ENCODE measurements at places on chromosomes 11 and 22. TPM values are rescaled to one million over a fixed set of nuclear protein-coding genes. Genes with fewer than 3 reads are reported as not detected.
A peak's percentile ranks its signal among the peaks of the same experiment; 100 is the strongest.

GRCh38 chr11:92897487-92897886, 72.0 kb upstream of the MTNR1B start:
- no peak overlapping the region for H3K27ac ChIP-seq
- no peak overlapping the region for H3K4me3 ChIP-seq
- no peaks in the 10 kb centered on the region for H3K36me3 ChIP-seq
- no peaks in the 10 kb centered on the region for H3K27me3 ChIP-seq

DNA sequence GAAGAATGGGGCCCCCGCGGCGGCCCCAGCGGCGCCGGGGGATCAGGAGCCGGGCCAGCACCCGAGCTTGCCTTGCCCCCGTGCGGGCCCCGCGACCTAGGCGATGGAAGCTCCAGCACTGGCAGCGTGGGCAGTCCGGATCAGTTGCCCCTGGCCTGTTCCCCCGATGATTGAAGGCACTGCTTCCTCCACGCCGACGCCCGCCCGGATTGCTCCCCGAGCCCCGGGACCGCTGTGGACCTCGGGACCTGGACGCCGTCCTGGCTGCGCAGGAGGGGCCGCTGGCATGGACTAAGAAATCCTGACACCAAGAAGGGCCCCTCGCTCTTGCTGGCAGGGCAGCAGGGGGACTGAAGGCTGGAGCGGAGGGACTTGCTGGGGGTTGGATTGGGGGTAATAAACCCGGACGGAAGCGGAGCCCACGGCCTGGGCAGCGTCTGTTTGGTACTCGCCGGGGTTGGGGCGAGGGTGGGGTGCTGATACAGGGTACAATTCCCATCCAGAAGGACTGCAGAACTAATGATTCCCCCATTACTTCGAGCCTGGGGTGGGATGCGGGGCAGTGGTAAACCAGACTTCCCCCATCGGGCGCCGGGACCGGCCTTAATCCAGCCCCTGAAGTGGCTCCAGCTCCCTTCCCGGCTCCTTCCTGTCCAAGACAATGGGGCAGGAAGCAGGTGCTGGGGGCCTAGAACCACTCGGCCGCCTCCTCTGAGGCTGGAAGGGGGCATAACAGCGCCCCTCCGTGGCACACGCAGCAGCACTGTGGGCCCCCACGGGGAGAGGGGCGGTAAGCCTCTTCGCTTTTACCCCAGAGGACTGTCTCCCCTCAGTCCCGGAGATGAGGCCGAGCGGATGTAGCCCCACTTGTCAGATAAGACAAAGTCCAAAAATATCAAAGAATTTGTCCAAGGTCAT, 1.0 kb downstream of the CCDC85B start:
- no peaks in the 10 kb centered on the region for H3K36me3 ChIP-seq
- H3K4me3 ChIP-seq, result peak overlapping the region; percentile 73
- H3K27ac ChIP-seq, result peak overlapping the region; percentile 96
- peaks cover 70% of the 10 kb centered on the region for H3K4me1 ChIP-seq

TRPT1 gene
- 86.0 TPM for total RNA-seq

UBE4A gene
- 46.3 TPM for total RNA-seq

- no peaks in the 10 kb centered on the region for H3K36me3 ChIP-seq
- no peak for DNase-seq
- no peak overlapping the region for H3K4me3 ChIP-seq
- no peaks in the 10 kb centered on the region for H3K27me3 ChIP-seq
- no peak overlapping the region for H3K27ac ChIP-seq
Observed at GRCh38 chr11:120908461-120909181, 115.3 kb upstream of the TBCEL start.

DNA sequence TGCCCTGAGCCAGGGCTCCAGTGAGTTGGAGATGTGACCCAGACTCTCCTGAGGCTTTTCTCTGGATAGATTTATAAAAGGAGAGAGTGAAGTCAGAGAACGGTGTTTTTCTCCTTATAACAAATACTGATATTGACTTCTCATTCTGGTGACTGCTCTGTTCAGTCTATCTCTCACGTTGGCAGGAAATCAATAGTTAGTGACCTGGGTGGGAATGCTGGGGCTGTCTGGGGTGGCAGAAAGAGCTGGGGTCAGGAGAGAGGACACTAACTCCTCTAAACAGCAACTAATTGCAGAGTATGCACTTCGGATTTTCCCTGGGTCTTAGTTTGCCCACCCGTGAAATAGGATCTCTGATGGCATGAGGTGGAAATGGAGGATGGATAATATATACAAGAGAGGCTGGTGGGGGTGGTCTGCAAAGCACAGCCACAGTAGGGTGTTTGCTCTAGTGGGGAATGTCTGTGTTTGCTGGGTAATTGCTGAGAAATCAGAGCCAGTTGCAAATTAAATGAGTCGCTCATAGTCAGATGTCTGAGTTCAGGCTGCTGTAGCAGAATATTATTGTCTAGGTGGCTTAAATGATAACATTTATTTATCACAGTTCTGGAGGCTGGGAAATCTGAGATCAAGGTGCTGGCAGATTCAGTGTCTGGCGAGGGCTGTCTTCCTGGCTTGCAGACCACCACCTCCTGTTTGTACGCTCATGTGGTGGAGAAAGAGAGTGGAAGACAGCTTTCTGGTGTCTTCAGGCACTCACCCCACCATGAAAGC, 167.8 kb downstream of the MYO18B start:
- no peaks in the 10 kb centered on the region for H3K27me3 ChIP-seq
- H3K4me3 ChIP-seq, result no peak overlapping the region
- DNase-seq, result no peak
- H3K27ac ChIP-seq, result no peak overlapping the region

CNGA4 gene
- not detected for total RNA-seq

OR52E8 gene
- total RNA-seq, result not detected

- DNase-seq, result no peak
- H3K36me3 ChIP-seq, result no peaks in the 10 kb centered on the region
- no peak overlapping the region for H3K4me3 ChIP-seq
- H3K4me1 ChIP-seq, result no peaks in the 10 kb centered on the region
Observed at GRCh38 chr11:27084518-27084917, 43.9 kb downstream of the BBOX1 start.

GRCh38 chr22:24247564-24248344, 2.9 kb upstream of the GGT5 start:
- no peak overlapping the region for H3K4me3 ChIP-seq
- no peaks in the 10 kb centered on the region for H3K36me3 ChIP-seq
- no peaks in the 10 kb centered on the region for H3K27me3 ChIP-seq
- H3K4me1 ChIP-seq, result no peaks in the 10 kb centered on the region
- peak overlapping the region; percentile 80 for H3K27ac ChIP-seq

DNA sequence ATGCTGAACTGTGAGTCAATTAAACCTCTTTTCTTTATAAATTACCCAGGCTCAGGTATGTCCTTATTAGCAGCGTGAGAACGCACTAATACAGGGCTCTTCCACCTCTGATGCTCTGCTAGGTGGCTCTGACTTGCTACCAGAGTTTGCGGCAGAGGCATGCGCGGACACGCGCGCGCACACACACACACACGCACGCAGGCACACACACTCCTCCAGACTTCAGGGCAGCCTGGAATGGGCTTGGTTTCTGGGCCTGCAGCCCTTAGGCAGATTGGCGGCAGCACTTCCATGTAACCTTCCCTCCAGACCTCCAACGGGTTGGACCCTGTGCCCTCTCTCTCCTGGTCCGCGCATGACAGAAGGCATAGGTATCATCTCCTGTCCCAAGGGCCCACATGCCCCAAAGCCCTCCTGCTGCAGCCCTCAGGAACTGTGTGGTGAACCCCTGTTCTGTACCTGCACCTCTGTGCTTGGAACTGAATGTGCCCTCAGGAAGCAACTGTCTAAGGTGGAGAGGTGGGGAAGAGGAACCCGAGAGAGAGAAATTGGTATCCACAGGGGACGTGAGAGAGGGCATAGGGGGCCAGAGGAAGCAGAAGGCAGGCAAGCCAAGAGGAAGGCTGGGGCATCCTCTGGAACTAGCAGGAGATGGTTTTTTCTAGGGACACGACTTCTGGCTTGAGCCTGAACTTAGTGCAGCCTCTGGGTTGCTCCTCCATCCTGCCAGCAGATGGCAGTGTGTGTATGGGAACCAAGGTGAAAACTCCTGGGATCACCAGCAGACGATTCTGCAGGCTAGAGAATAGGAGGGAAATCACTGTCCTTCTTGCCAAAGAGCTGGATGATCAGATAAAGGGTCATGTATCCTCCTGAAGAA, 23.4 kb upstream of the RIC3 start:
- H3K36me3 ChIP-seq, result no peaks in the 10 kb centered on the region
- no peaks in the 10 kb centered on the region for H3K4me1 ChIP-seq
- no peak for DNase-seq

- peak overlapping the region; percentile 43 for H3K4me3 ChIP-seq
- no peak for DNase-seq
Observed at GRCh38 chr11:129372609-129373488, 2.8 kb upstream of the BARX2 start.
